ENCODE measurements at places on chromosomes 11 and 22. TPM values are rescaled to one million over a fixed set of nuclear protein-coding genes. Genes with fewer than 3 reads are reported as not detected.
A peak's percentile ranks its signal among the peaks of the same experiment; 100 is the strongest.

DNA sequence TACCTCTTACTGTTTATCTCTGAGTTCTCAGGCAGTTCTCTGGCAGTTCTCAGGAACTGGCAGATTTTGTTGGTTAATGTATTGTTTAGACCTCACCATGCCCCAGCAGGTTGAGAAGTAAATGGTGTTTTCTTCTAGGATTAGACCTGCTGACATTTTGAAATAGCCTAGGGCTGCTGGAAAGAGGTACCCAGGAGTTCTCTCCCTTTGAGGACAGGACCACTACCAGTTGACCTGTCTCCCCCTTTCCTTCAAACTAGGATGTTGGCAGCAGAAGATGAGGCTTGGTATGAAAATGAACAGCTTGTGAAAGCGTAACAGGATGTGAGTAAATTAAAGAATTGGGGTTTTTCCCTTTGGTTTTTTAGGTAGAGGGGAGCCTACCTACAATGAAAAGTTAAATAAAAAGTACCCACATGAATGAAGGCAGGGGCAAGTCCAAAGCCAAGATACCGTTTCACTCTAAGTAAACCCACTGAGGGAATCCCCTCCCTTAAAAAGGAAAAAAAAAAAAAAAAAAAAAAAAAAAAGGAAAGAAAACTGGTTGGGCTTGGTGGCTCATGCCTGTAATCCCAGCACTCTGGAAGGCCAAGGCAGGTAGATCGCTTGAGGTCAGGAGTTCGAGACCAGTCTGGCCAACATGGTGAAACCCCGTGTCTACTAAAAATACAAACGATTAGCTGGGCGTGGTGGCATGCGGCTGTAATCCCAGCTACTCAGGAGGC lies 96.2 kb downstream of the PDHX start:
- ATAC-seq: no peak

DNA sequence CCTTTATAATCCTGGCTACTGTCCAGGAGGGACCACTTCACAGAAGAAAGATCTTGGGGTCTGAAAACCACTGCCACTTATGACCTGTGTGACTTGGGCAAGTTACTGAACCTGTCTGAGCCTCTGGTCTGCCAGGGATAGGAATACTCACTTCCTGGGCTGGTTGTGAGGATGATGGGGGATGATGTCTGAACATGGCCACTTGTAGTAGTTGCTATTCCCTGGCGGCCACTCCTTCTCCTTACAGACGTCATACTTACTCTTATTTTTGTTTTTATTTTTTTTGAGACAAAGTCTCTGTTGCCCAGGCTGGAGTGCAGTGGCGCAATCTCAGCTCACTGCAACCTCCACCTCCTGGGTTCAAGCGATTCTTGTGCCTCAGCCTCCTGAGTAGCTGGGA lies 26.1 kb downstream of the CD82 start:
- ATAC-seq: no peak

- no peak for ATAC-seq
Observed at GRCh38 chr11:15222777-15223176, 108.1 kb downstream of the INSC start.

DNA sequence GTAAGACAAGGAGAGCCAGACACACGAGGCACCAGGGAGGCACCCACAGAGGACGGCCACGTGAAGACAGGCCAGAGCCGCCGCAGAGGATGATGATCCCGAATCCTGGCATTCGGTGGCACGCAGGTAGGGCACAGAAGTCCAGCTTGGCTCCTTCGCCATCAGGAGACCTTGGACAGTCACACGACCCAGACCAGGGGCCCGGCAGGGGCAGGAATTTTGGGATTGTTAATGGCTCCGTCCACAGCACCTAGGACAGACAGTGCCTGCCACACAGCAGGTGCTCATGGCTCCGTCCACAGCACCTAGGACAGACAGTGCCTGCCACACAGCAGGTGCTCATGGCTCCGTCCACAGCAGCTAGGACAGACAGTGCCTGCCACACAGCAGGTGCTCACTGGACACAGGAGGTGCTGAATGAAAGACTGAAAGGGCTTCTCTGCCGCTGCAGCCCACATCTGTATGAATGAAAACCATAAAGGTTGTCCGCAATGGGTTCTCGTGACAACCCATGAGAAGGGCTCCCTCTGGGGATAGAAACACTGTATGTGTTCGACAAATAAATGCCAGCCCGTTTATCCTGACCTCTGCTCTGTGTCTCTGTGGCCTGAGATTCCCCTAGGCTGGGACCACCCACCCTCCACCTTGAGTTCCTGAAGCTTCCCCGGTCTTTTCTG lies 341.6 kb downstream of the CTTN start:
- ATAC-seq: peak; percentile 55

The MSANTD4 gene
- total RNA-seq: 51.2 TPM

The SCN3B gene
- 37.4 TPM for total RNA-seq

The TMX2 gene
- 111 TPM for total RNA-seq

DNA sequence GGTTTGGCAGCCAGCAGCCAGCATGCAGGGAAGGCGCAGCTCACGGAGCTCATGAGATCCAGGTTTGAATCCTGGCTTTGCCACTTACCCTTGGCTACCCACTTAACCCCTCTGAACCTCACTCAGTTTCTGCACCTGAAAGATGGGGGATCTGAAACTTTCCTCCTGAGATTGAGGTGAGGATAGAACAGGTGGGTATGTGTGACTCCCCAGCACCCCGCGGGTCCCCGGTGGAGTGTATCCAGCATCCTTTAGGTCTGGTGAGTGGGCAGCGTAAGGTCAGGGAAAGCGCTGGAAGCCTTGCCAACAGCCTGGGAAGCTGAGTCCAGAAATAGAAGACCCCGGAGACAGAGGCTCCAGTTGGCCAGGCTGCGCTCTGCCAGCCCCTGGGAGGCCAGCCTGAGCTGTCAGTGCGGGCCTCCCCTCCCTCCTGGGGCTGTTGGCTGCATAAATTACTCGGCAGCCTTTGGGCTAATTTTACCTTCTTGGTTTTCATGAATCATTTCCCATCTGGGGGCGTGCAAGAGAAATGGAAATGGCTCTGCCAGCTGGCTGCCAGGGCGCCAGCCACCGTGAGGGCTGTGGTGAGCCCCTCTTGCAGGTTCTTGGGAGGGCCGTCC lies 17.6 kb downstream of the PRDM11 start:
- peak; percentile 66 for ATAC-seq

DNA sequence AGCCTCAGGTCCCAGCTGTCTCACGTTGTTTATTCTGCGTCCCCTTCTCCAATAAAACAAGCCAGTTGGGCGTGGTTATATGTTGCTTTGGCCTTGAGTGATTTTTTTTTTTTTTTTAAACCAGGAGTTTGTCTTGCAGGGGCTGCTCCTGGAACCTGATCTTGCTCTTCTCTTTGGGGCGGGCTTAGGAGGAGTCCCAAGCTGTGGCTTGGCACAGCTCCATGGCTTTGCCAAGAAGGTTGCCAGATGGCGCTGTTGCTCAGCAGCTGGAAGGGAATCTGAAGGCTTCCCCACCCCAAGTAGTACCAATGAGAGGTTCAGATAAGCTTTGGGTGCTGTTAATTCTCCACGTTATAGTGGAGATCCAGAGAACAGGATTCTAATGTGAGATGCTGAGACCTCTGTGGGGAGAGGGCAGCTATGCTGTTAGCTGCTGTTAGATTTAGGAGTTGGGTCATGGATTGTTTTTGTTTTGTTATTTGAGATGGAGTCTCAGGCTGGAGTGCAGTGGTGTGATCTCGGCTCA lies 2.0 kb upstream of the FERMT3 start:
- ATAC-seq: peak; percentile 67

DNA sequence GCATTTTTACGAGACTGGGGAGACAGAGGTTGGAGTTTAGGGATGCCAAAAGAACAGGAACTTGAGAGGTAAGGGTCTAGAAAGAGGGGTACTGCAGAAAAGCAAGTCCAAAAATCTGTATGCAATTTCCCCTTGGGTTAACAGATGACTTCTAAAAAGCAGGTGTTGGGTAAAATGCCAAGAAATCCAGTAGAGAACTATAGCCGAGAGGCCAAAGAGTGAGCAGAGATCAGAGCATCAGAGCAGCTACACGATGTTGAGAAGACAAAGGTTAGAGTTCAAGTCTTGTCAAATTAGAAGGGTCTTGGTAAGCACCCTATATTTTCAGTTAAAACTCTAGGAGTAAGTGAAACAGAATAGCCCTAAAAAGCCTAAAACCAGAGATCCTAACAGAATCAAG lies 145.2 kb downstream of the FCHSD2 start:
- ATAC-seq: no peak

The CAPN5 gene
- total RNA-seq: 90.1 TPM

The DMC1 gene
- 0.15 TPM for total RNA-seq

GRCh38 chr11:107951155-107951554 lies 22.9 kb downstream of the RAB39A start:
- ATAC-seq: no peak

GRCh38 chr22:37578002-37578401 lies 1.9 kb downstream of the LGALS2 start:
- no peak for ATAC-seq

DNA sequence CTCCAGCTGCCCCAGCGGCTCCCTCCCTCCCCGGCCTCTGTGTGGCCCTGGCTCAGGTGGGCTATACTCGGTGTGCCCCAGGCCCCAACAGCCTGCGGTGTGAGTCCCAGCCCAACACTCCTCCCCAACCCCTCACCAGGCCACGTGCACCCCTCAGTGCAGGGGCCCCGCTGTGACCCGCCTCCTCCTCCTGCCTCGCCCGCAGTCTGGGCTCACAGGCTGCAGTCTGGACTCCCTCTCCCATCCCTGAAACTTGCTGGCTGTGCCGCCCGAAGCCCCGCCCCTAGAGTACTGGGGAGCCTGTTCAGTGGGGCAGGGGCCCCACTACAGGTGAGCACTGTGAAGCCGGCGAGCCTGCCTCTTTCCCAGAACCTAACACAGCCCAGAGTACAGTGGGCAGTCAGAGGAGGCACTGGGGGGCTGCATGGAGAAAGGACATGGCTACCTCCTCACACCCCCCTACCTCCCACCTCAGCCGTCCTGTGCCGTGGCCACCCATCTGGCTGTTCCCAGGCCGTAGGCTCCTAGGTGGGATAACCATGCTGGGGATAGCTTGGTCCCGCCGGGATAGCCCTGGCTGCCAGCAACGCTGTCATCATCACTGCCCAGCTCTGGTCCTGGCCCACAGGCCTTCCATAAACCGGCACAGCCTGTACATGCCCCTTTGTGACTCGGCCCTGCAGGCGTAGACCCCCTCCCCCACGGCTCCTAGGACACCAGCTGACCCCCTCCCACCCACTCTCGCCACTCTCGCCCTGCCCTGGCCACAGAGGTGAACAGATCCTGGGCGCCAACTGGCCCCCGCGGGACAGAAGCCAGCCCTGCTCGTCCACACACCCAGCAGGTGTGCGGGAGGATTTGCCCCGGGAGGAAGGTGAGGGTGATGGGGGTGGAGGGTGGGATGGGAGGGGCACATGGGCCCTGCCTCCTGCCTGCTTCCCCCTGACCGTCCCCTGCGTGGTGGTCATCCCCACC lies 29.7 kb downstream of the CELSR1 start:
- peak; percentile 35 for ATAC-seq

- no peak for ATAC-seq
Observed at GRCh38 chr11:17934194-17934593, 78.7 kb downstream of the SERGEF start.

The LRRC56 gene
- total RNA-seq: 4.6 TPM

GRCh38 chr11:64316672-64317324 lies 561 bp downstream of the TRMT112 start:
- ATAC-seq: no peak

The RASL10A gene
- 0.36 TPM for total RNA-seq

The SLCO2B1 gene
- 9.0 TPM for total RNA-seq
